ENCODE measurements at places on chromosomes 3 and 15.

DNA sequence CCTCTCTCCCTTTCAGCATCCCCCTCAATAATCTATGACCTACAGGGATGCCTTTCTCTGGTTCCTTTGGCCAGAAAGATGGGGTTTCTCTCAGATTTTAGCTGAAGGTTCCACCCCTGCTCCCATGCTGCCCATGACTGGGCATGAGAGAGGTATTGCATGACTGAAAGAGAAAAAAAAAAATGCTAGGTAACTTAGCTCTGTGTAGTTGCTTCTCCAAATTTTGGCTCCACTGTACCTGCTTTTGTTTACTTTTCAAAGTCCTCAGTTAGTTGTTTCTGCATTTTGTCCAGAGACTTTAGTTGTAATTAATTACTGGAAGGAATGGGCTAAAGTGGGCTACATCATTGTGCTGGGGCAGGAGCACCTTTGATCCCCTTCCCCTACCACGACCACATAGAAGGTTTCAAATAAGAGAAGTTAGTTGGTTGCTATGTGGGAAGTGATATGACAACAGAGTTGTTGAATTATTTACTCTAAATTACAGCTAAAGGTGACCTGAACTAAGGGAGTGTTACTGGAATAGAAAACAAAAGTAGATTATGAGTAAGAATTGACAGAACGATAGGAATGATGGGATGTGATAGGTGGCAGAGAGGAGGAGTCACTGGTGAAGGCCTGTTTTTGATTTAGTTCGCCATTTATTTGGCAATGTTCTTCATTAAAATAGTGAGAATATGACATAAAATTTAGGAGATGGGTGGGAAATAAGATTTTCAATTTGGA, 605.4 kb upstream of the NR2F2 start:
- DNase-seq, result no peak

DNA sequence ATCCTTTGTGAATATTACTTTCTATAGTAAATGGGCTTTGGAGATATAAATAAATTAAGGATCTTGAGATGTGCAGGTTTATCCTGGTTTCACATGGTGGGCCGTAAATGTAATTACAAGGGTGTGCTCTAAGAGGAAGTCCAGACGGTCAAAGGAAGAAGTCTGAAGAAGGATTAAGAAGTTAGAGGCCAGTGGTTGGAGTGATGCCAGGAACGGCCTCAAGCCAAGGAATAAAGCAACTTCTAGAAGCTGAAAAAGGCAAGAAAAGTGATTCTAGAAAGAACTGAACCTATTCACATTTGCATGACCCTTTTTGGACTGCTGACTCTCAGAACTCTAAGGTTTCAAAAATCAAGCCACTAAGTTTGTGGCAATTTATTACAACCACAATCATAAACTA, 981.3 kb upstream of the ALCAM start:
- DNase-seq, result no peak

- no peak for DNase-seq
Observed at GRCh38 chr15:74208496-74208895, 5.9 kb upstream of the STRA6 start.

DNA sequence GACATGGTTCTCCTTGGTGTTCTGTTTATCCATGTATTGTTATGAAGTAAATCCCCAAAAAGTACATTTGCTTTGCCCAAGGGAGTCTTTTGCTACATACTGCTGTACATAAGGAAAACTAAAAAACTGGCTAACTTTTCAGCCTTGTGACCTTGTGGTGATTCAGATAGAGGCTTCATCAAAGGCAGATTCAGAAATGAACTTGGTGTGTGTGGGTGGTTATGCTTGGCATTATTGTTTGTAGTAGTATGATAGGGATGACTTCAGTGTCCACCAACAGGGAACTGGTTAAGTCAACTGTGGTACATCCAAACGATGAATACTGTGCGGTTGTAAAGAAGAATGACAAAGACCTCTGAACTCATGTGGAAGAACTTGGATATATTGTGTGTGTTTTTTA, 75.6 kb upstream of the CHRNB4 start:
- DNase-seq, result no peak

DNA sequence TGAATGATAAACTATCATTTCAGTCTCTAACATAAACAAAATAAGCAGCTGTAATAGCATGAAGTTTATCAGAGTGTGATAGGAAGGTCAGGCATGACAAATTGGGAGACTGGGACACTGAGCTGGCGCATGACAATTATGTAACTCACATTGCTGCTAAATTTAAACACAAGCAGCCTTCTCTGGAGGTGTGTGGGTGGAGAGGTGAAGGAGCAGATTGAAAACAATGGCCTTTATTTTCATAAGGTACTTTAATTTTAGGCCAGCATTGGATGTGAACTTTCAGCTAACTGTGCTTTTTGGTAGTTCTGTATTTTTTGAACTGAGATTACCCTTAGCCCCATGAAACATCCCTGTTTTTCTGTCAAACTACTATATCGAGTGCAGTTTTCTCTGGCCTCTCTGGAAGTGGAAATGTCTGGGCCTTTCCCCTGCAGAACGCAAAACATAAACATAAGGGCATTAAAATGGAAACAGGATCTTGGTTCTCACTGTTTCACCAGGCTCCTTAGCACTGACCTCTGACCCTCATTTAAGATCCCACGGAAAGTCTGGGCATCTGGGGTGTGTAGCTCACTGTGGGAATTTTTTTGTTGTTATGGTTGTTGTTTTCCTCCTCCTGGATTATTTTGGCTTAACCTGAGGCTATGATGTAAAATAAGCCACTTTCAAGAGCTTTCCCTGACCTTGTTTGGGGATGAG, 160.1 kb upstream of the DPH6 start:
- DNase-seq, result no peak

GRCh38 chr3:24390169-24391130, 104.2 kb downstream of the THRB start:
- DNase-seq, result no peak

DNA sequence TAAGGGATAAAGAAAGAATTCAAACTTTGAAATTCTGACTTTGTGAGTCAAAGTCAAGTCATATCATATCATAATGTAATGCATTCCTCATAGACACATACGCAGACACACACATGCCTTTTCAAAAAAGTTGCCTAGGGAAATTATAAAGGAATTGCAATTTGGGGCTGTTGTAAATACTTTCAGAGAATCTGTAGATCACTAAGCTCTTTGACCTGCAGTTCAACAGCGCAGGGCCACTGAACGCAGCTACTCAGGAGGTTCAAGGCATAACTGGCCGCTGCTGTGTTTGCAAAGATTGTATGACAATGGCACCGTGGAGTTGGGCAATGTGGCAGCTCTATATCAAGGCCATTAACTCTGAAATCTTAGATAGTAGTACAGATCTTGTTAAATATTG, 188.4 kb upstream of the THRB start:
- no peak for DNase-seq

- DNase-seq, result no peak
Observed at GRCh38 chr3:73762855-73763254, 138.1 kb upstream of the PDZRN3 start.

All from GM13977 (cell line).